ENCODE measurements at places on chromosomes 6 and 20.
A peak's percentile ranks its signal among the peaks of the same experiment; 100 is the strongest.

DNA sequence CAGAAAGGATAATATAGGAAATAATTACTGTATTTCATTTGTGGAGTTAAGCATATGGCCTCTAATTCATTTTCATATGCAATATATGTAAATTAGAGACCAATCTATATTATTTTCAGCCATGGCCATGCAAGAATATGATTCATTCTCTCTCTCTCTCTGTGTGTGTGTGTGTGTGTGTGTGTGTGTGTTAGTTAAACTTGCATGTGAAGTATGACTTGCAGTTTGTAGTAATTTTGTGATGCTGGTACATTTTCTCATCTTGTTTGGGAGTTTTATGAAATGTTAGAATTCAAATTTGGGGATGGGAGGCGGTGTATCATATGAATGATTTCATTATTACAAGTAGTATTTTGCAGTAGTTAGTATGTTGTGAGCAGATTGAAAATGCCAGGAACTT, 74.8 kb downstream of the JARID2 start:
- DNase-seq, result no peak

- DNase-seq, result no peak
Measured at GRCh38 chr20:23103284-23104018, 17.3 kb upstream of the CD93 start.

DNA sequence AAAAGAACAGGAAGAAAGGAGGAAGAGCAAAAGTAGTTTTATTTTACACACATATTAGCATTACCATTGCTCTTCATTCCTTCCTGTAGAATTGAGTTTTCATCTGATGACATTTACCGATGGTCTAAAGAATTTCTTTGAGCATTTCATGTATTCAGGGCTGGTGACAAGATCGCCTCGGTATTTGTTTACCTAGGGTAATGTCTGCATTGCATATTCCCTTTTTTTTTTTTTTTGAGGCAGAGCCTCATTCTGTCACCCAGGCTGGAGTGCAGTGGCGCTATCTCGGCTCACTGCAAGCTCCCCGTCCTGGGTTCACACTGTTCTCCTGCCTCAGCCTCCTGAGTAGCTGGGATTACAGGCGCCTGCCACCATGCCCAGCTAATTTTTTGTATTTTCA, 19.3 kb downstream of the RAB22A start:
- DNase-seq, result no peak

- DNase-seq, result no peak
Measured at GRCh38 chr6:152143359-152143758, 335.9 kb downstream of the ESR1 start.

DNA sequence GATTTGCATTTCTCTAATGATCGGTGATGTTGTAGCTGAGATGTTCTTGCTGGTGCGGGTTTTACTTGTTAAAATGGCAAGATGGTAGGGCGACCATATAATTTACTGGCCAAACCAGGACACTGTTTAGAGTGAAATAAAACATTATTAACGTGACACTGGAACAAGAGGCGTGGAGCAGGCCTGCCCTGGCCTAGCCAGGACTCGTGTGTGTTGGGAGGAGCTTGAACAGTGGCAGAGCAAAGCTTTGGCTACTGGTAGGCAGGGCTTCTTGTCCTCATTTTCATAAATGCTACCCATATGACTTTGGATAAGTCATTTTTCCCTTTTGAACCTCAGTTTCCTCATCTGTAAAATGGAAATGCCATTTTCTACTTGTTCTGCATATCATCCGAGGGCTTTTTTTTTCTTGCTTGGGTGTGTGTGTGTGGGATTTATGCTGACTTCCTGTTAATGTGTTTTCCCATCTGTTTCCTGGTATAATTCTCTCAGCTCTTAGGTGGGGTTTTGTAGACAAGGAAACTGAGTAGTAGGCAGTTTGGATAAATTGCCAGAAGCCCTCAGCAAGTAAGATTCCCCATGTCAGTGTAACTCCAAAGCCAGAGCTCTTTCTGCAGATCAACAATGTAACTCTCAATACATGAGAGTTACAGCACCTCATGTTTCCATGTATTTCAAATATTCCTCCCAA, 81.7 kb downstream of the TOX2 start:
- no peak for DNase-seq

DNA sequence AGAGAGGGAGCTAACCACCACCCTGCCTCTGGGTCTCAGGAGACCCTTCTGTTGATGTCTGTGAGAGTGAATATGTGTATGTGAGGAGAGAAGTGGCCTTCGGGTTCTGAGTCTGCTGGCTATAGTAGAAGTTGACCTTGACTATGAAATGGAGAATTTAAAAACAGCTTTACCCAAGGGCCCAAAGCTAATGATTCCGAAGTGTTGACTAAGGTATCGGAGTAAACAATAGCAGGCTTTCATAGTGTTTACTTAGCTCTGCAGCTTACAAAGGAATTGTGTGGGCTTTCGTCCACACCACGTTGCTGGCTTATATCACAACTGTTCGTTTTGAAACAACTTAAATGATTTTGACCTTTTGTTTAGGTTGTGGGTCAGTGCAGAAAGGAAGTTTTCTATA, 126.5 kb upstream of the JAG1 start:
- no peak for DNase-seq

GRCh38 chr6:16849280-16849987, 88.2 kb upstream of the ATXN1 start:
- peak; percentile 4 for DNase-seq

DNA sequence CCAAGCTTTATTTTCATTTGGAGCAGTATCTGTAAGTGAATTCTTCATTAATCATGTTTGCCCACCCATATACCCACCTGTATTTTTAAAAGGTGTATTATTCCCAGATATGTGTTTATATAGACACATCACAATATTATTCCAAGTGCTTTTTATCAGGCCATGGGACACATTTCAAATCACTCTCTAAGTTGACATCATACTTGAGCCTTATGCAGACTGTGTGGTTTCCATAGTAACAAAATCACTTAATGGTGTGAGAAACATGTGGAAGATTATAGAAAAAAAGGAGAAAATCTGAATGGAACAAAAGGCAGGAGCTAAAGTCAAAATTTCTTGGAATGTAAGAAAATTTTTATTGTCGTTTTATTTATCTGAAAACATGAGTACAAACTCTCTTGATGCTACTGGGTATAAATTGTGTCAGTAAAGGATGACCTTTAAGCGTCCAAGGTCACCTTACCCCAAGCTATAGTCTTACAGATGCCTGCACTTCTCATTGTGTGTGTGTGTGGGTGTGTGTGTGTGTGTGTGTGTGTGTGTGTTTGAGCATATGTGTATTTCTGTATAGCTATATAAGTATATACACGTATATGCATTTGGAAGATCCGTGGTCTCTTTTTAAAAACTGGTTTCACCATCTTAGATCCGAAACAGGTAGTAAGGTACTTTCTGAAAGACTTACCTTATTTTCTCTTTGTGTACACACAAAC, 79.8 kb upstream of the CCN6 start:
- no peak for DNase-seq

GRCh38 chr6:111973118-111973761, 80.7 kb upstream of the CCN6 start:
- DNase-seq, result peak; percentile 78

DNA sequence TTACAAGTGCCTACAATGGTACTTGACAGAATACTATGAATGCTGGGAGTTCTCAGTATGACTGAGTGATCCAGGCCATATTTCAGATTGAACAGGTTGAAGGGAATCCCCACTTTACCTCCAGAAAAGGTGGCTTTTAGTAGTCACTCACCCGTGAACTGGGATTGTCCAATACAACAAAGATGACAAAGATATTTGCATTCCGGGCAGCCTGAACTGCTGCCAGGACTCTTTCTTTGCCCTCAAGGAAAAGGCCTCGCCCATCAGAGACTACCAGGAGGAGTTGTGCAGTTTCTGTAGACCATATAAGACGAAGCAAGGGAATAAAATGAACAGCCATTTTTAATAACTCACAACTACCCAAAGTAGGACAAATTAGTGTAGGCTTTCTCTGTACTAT, 6.3 kb upstream of the LYRM2 start:
- no peak for DNase-seq

Data from CD4-positive, alpha-beta T cell treated with Interleukin-6 at 100 ng/mL for 8 hours (primary cell).